NCI-H187 treated with DMSO at 0.1 percent for 48 hours (cell line): ENCODE measurements at places on chromosomes 16 and 17.

GRCh38 chr17:28487881-28488532 is 14.6 kb downstream of the SLC13A2 start:
- DNase-seq = no peak

DNA sequence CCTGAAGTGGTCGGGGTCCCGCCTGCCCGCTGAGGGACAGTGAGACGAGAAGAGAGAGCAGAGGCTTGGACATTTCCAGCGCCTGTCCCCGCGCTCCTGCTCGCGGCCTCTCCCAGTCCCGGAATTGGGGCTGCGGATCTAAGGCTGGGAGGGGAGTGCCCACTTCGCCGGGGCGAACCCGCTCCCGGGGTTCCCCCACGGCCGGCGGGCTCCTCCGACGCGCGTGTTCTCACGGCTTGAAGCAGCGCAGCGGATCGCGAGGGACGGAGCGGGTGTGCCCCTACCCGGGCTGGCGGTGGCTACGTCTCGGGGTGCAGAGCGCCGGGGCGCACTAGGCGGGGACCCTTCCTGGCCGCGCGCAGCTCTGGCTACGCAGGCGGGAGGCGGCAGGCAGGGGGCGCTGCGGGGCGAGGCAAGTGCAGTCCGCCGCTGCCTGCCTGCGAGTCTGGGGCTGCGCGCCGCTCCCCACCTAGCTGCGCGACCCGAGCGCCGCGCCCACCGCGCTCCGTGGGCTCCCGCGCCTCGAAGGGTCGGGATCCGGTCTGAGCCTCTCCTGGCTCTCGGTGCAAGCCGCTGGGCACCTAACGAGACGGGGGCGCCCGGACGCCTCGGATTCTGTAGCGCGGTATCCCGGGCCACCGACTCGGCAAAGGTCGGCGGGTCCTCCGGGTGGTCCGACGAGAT is 1.2 kb downstream of the NGFR start:
- DNase-seq = no peak

DNA sequence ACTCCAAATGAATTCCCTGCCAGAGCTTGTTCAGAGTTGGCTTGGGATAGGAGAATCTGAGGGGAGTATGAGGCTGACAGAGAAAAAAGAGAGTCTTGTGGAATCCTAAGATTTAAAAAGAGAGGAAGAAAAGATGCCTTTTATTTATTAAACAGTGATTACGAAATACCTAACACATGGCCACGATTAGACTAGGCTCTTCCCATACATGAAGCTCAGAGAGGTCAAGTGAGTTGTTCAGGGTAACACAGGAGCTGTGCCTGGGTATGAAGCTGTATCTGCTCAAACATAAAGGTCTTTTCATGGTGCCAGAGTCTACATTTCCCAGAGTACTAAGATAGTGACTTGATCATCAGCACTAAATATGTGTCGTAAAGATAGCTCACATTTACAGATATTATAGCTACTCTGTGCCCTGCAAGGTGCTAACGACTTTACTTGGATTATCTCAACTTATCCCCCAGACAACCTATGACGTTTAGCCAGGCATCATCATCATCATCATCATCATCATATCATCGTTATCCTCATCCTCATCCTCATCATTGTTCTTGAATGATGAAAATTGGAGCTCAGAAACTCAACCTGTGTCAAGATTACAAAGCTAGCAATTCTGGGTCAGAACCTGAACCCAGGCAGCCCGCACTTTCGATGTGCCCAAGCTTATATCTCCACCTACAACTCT is 500.8 kb downstream of the NPIPA7 start:
- no peak for DNase-seq

DNA sequence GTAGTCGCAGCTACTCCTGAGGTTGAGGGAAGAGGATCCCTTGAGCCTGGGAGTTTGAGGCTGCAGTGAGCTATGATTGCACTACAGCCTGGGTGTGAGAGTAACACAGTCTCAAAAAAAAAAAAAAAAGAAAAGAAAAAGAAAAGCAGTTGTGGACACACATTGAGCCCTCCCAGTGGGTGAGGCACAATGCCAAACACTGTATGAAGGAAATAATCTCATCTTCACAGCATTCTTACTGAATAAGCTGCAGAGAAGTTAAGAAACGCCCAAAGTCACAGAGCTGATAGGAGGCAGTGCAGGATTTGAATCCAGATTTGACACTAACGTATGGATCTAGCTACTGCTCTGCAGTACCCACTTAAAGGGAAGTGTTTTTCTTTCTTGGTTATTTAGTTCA is 5.9 kb upstream of the LYZL6 start:
- DNase-seq = no peak

DNA sequence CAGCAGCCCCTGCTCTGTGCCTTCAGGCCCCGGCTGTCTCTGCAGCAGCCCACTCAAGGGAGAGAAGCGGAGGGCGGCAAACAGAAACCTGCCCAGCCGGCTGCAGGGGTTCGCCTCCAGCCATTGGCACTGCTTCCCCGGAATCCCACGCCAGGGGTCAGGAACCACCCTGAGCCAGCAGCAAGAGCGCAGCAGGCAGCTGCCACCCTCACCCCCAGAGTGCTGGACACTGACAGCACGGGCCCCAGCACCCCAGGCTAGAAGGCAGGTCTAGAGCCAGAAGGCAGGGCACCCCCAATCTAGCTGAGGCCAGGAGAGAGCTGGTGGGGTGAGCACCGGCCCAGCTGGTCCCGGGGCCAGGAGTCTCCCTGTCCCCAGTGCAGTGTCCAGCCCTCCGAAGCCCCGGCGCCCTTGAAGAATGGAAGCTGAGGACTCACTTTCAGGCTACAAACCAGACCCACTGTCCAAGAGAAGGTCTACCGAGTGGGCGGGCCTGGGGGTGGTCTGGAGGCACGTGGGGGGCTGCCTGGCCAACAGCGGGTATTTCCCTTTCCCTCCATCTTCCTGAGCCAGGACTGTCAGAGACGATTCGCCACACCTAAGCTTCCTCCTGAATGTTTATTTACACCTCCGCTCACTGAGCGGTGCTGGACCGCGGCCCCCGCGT is 8.4 kb downstream of the UBALD2 start:
- no peak for DNase-seq

DNA sequence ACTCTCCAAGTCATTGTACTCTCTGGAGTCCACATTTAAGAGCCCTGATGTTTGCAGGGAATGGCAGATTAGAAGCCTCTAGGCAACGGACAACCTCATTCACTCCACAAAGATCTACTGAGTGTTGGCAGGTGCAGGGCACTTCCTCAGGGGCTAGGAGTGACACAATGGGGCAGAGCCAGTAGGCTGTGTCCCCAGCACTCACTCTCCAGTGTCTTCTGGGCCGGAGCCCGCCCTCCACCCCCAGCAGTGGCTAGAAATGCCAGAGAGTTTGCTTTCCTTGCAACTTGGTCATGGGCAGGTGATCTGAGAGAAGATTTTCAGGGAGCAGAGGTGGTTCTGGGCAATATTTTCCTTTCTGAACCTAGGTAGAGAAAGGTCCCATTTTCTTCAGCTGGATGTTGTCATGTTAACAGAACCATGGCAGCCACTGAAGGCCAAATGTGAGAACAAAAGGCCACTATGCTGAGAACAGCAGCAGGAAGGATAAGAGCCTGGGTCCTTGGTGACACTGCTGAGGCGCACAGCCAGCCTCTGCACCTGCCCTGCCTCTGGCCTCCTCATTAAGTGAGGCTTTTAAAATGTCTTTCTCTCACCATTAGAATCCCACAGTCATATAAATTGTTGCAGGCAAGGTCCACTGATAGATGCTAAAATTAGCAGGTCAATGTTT is 96.2 kb downstream of the USP31 start:
- DNase-seq = no peak

DNA sequence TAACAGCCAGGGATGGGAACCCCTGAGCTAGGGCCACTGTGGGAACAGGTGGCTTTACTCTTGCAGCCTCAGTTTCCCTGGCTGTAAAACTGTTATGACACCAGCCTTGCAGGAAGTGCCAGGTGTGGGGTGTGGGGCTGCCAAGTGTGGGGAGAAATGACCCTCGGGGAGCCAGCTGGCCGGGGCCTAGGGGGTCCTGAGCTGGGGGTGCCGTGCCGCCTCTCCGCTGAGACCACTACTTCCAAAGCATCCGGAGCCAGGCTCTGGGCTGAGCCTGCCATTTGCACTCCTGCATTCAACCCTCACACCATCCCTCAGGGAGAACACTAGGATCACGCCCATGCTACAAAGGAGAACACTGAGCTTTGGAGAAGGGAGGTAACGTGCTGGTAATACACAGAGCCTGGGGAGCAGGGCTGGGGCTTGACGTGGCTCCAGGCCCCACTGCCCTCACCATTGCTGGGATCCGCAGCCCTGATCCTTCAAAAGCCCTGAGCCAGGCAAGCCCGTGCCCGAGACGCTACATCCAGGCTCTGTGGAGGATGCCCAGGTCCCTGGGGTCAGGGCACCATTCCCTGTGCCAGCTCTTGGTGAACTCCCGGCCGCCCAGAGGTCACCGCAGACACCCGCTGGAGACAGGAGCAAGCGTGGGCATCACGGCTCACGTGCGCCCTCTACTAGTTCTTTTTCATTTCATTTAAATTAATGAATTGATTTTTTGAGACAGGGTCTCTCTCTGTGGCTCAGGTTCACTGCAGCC is 28.8 kb upstream of the GINS2 start:
- DNase-seq = no peak

DNA sequence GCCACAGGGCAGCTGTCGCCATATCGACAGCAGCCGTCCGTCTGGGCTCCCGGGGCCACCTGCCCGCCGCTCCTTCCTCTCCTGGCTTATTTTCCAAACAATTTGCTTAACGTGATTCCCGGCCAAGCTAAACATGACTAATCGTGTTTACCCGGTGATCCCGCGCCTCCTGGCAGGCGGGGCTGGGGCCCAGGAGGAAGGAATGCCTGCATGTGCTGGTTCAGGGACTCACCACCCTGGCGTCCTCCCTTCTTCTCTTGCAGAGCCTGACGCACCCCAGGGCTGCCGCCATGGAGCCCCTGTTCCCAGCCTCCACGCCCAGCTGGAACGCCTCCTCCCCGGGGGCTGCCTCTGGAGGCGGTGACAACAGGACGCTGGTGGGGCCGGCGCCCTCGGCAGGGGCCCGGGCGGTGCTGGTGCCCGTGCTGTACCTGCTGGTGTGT is 6.1 kb downstream of the SSTR5 start:
- DNase-seq = no peak
